ENCODE measurements at places on chromosomes 2 and 18. TPM values are rescaled to one million over a fixed set of nuclear protein-coding genes. Genes with fewer than 3 reads are reported as not detected.

RSAD2 gene
- total RNA-seq: 2.1 TPM

MERTK gene
- 27.2 TPM for total RNA-seq

RUFY4 gene
- total RNA-seq: not detected

TMEM185B gene
- total RNA-seq: 16.8 TPM

POTEE gene
- not detected for total RNA-seq

SCTR gene
- total RNA-seq: not detected

BOD1L2 gene
- 0.18 TPM for total RNA-seq

AOX1 gene
- total RNA-seq: 31.0 TPM

SAG gene
- not detected for total RNA-seq

SH3YL1 gene
- total RNA-seq: 60.2 TPM

FBXO36 gene
- 2.6 TPM for total RNA-seq

TBR1 gene
- total RNA-seq: not detected

FARP2 gene
- 169 TPM for total RNA-seq

SATB2 gene
- total RNA-seq: 94.9 TPM

NT5DC4 gene
- total RNA-seq: 5.8 TPM

PROKR1 gene
- total RNA-seq: not detected

DNA sequence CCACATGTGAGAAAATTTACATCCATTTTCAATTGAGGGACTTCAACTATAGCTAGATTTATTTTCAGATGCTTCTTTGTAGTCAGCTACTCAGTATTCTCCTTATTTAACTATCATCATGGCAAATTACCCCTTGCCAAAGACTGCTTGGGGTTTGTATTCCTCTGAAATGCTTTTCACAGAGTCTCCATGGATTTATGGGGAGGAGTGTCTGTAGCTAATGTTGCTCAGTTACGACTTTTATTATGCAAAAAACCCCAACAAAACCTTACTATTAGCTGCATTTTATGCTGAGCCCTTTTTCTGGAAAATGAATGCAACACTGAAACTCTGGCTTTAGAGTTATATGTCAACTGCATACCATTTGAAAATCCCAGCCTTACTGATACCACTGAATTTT is 78.6 kb downstream of the RFTN2 start:
- no peak for DNase-seq

DNA sequence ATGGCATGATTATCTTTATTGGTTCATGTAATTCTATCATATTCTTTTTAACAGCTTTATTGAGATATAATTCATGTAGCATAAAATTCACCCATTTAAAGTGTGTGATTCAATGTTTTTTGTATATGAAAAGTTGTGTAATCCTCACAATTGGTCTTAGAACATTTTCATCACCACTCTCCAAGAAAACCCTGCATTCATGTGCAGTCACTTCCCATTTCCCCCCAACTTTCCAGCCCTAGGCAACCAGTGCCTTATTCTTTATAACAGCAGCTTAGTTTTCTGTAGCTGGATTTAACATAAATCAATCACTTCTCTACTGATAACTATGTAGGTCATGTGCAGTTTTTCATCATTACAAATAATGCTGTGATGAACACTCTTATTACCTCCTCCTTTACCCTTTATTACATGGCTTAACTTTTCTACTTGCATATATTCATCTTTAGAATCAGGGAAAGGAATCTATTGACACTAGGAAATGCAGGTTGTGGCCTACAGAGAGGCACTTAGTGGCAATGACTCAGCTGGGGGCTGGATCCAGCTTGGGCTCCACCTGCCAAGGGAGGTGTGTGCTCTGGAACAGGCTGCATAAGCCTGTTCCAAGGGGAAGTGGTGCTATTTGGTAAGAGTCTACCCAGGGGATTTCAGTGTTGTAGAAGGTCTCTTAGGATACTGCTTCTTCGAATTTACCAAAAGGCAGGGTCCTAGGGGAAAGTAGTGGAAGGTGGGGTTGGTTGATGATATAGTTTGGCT is 89.1 kb downstream of the ETAA1 start:
- DNase-seq: no peak

DNA sequence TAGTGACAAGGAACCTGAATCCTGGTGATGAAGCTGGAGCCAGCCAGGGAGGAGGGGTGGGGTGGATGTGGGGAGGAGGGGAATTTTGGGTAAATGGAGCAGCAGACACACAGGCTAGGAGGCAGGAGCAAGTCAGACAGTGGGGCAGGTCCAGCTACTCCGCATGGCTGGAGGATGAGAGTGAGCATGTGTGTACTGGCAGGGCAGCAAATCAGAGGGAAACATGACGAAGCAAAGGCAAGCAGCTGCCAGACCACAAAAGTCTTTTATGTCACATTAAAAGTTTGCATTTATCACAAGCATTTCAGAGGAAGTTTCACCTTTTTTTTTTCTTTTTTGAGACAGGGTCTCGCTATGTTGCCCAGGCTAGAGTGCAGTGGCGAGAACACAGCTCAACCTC is 11.9 kb upstream of the KIDINS220 start:
- no peak for DNase-seq

DNA sequence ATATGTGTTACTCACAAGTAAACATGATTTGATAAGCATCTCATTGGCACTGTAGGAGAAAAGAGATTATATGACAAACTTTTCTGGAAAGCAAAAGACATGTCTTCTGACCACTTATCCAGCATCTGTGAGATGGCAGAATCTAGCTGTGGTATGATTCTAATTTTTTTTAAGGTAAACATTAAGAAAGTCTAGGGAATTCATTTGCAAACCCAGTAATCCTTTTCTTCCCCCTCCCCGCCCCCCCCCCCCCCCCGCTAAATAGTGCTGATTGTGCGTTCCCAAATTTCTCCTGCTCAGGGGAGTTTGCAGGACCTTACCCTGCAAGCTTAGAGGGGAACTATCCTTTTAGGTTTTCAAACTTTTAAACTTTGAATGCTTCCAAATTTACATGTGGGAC is 12.1 kb downstream of the MRPL44 start:
- no peak for DNase-seq

DNA sequence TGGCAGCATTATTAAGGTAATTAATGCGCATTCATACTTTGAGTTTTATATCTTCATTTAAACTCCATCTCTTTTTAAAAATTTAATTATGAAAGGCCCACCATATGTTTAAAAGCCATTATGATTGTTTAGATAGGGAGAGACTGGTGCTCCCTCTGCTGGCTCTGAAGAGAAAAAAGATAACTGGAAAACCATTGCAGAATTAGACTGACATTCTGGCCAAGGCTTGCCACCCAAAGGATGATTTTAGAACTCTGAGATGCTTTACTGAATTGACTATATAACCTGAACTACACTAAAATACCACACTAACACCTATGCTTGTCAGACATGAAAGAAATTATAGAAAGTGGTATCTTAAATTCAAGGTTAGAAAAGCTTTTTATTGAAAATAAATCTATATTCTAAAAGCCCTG is 127.6 kb upstream of the SPOPL start:
- no peak for DNase-seq

GRCh38 chr2:101947374-101947773 is 44.4 kb upstream of the IL1R2 start:
- DNase-seq: no peak

GRCh38 chr2:106523976-106524665 is 37.0 kb downstream of the CD8B2 start:
- DNase-seq: no peak

DNA sequence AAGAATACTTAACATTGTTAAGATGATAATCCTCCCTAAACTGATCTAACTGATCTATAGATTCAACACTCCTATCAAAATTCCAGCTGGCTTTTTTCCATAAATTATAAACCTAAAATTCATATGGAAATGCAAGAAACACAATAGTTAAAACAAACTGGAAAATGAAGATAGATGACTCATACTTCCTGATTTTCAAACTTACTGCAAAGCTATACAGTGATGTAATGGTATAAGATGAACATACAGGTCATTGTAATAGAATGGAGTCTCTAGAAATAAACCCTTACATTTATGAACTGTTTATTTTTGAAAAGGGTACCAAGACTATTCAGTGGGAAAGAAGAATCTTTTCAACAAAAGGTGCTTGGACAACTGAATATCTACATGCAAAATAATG is 32.3 kb downstream of the UBXN4 start:
- DNase-seq: no peak

DNA sequence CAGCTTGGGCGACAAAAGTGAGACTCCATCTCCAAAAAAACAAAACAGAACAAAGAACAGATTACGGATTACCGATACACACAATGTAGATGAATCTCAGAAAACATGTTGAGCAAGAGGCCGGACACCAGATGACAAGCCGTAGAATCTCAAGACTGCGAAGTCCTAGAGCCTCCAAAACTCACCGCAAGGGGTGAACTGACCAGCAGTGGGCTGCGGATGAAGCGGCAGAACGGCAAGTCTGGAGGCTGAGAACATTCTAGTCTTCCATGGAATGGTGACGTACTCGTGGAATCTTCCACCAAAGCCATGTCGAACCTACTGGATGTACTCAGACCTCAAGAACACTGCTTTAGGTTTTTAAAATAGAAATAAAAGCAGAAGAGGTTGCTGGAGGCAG is 198.8 kb downstream of the NDUFA10 start:
- DNase-seq: no peak

- DNase-seq: no peak
These were observed 8.5 kb downstream of the MEIS1 start for GRCh38 chr2:66443186-66443978.

GRCh38 chr2:3635171-3635974 is 22.6 kb upstream of the ALLC start:
- DNase-seq: peak; percentile 34

DNA sequence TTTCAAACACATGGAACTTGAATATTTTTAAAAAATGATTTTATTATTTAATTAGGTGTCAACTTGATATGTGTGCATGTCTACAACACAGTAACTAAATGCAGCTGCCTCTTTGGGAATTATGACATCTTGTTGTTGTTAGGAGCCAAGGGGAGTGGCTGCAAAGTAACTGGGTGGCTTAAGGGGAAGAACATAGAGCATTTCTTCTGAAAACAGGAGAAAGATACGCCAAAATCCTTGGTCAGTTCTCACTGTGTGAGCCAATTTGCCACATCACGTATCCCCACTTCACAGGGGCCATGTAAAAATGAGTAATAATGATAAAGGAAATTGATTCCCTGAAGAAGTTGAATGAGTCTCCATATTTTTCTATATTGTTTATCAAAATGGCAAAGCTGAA is 309.8 kb upstream of the COL3A1 start:
- DNase-seq: no peak

DNA sequence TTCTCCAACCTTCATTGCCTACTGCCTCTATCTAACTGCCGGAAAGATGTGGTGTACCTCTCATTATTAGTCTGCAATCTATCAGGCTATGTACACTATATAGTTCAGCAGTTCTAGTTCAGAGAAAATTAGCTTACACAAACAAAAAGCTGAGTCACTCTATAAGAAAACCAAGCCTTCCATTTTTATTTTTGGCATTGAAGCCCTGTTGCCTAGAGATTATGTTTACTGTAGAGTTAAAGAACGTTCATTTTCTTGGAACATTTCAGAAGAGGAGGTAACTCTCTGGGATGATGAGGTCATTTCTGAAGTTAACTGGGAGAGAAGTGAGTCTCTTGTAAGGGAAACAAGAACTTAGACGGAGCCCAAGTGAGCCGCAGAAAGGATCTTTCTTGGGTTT is 133.5 kb downstream of the FAM124B start:
- DNase-seq: no peak

DNA sequence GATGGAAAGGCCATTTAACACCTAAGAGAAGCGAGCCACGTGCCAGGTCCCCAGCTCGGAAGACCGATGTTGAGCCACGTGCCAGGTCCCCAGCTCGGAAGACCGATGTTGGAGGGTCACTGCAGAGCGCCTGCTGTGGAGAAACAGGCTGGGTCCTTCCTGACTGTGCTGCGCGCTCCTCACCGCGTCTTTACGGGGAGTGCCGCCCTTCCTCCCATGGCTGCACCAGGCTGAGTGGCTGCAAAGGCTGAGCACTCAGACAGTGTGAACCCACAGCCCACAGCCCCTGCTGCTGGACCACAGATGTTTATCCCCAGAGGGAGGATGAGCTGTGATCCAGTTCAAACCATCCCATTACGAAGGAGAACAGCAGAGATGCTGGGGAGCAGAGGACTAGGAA is 55.7 kb downstream of the RTP5 start:
- DNase-seq: no peak

DNA sequence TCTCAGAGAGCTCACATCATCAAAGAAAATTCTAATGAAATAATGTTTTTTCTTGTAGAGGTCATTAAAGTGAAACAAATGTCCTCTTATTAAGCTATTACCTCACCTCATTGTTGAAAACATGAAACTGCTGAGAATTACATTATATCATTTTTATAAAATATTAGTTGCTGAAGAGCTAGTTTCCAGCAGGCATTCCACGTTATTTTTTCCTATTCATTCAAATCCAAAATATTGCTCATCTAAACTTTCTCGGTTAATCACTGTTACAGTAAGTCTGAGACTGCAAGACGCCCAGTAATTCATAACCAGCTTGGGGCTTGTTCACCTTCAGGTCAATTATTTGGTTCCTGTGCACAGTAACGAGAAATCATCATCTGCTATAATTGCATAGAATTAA is 138.5 kb upstream of the RASGRP3 start:
- DNase-seq: no peak

DNA sequence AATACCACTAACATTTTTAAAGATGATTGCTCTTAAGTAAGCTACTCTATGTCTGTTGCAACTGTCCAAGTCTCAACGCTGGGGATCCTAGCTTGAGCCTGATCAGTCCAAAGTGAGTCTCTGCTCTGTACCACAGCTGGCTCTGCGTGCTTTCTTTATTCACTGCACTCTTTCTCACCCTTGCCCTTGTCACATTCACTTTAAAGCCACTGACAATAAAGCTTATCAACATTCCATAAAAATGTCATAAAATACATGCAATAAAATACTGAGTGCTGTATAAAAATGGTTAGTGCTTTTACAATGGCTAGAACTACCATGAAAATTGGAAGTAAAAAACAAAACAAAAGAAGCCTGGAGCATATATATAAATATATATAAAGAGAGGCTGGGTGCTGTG is 45.5 kb upstream of the LRRTM4 start:
- no peak for DNase-seq

GRCh38 chr18:65523461-65523860 is 227.4 kb upstream of the CDH7 start:
- DNase-seq: no peak

- DNase-seq: no peak
These were observed 378.6 kb upstream of the SLC14A2 start for GRCh38 chr18:45236676-45237075.

- no peak for DNase-seq
These were observed 61.2 kb upstream of the CHN1 start for GRCh38 chr2:175066411-175066810.

DNA sequence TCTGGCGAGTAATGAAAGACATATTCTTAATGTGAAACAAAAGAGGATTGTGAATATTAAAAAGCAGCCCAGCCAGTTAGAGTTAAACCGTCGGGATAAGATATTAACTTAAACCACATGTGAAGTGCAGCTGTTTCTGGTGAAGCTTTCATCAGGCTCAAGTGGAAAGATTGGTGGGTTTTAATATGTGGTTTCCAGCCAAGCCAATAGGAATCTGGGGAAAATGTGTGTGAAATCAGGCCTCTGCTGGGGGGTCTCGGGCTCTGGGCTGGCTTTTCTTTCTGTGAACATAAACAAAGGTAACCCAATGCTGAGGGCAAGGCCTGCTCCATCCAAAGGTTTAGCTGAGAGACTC is 279.6 kb downstream of the SLC4A3 start:
- no peak for DNase-seq
